ENCODE measurements at places on chromosomes 3 and 15. TPM values are rescaled to one million over a fixed set of nuclear protein-coding genes. Genes with fewer than 3 reads are reported as not detected.
A peak's percentile ranks its signal among the peaks of the same experiment; 100 is the strongest.

DNA sequence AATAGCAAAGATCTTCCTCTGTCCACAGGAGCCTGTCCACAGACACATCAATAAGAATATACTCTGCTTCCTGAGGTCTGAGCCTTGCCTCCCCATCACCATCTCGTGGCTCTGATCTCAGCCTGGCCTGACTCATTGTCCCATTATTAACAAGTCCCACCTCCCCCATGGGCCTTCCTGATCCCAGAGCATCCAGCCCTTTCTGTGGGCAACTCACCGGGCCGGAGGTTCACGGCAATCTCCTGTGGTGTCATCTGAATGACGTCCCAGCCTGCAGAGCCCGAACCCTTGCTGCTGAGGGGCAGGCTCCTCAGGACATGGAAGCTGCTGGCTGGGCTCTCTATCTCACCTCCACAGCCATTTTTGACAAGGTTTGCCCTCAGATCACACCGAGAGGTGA, 28.1 kb downstream of the ITGB5 start:
- no peak overlapping the region for H3K27ac ChIP-seq
- no peaks in the 10 kb centered on the region for H3K27me3 ChIP-seq
- no peak overlapping the region for H3K4me3 ChIP-seq
- H3K36me3 ChIP-seq = no peaks in the 10 kb centered on the region
- no peak for DNase-seq

- H3K27me3 ChIP-seq = no peaks in the 10 kb centered on the region
- H3K36me3 ChIP-seq = no peaks in the 10 kb centered on the region
- DNase-seq = no peak
- no peak overlapping the region for H3K4me3 ChIP-seq
- H3K4me1 ChIP-seq = peaks cover 19% of the 10 kb centered on the region
Measured at GRCh38 chr3:43180027-43180426, 74.1 kb upstream of the POMGNT2 start.

GRCh38 chr3:153284282-153284938, 122.4 kb downstream of the RAP2B start:
- peak; percentile 79 for DNase-seq
- H3K4me1 ChIP-seq = peaks cover 21% of the 10 kb centered on the region
- no peak overlapping the region for H3K27ac ChIP-seq
- no peaks in the 10 kb centered on the region for H3K27me3 ChIP-seq
- no peak overlapping the region for H3K4me3 ChIP-seq
- H3K36me3 ChIP-seq = no peaks in the 10 kb centered on the region

GRCh38 chr15:101068961-101069653, 149.9 kb downstream of the LRRK1 start:
- no peak overlapping the region for H3K4me3 ChIP-seq
- H3K36me3 ChIP-seq = no peaks in the 10 kb centered on the region
- no peak for DNase-seq
- no peaks in the 10 kb centered on the region for H3K27me3 ChIP-seq

- H3K4me3 ChIP-seq = no peak overlapping the region
- H3K27me3 ChIP-seq = no peaks in the 10 kb centered on the region
- H3K27ac ChIP-seq = no peak overlapping the region
- no peak for DNase-seq
- no peaks in the 10 kb centered on the region for H3K36me3 ChIP-seq
- no peaks in the 10 kb centered on the region for H3K4me1 ChIP-seq
Measured at GRCh38 chr3:111509308-111509707, 32.7 kb upstream of the CD96 start.

DNA sequence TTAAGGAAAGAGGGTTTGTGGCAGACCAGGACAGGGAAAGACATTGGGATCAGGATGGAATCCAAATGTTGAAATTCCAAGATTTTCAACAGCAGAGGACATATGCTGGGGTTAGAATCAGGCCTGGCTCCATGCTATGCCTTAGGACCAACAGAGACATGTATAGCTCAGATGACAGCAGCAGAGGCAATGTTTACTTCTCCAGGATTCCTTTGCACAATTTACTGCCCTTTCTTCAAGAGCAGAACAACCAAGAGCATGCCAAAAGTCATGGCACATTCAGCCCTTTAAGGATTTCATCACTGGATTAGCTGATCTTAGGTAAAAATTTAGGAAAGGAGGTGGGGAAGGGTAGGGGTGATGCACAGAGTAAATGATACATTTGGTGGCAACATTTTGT, 69.6 kb upstream of the GSK3B start:
- no peaks in the 10 kb centered on the region for H3K27me3 ChIP-seq
- peaks cover 6% of the 10 kb centered on the region for H3K36me3 ChIP-seq
- no peak overlapping the region for H3K4me3 ChIP-seq
- H3K4me1 ChIP-seq = peaks cover 10% of the 10 kb centered on the region
- no peak overlapping the region for H3K27ac ChIP-seq

- peak overlapping the region; percentile 88 for H3K4me3 ChIP-seq
- peak overlapping the region; percentile 99 for H3K27ac ChIP-seq
- no peaks in the 10 kb centered on the region for H3K4me1 ChIP-seq
- H3K36me3 ChIP-seq = no peaks in the 10 kb centered on the region
- DNase-seq = no peak
Measured at GRCh38 chr3:152271501-152272236, 2.9 kb downstream of the MBNL1 start.

- H3K27ac ChIP-seq = no peak overlapping the region
- no peaks in the 10 kb centered on the region for H3K36me3 ChIP-seq
- H3K4me3 ChIP-seq = no peak overlapping the region
- no peaks in the 10 kb centered on the region for H3K27me3 ChIP-seq
- no peaks in the 10 kb centered on the region for H3K4me1 ChIP-seq
Measured at GRCh38 chr3:149000206-149000745, 8.9 kb downstream of the GYG1 start.

DNA sequence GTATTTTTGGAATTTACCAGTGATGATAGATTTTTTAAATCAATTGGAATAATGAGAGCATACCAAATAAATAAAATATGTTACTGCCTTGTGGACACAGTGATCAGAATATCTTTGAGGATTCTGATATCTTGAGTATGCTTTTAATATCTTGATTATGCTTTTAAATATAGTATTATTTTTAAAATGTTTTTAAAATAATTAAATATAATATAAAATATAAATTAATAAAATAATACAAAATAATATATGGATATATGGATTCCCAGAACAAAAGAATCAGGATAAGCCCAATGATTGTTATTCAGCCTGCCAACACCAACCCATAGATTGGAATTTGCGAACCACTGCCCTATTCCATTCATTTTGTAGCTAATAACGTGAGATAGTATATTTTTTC, 91.9 kb upstream of the MLF1 start:
- DNase-seq = no peak
- no peak overlapping the region for H3K4me3 ChIP-seq
- H3K27ac ChIP-seq = no peak overlapping the region
- no peaks in the 10 kb centered on the region for H3K27me3 ChIP-seq

DNA sequence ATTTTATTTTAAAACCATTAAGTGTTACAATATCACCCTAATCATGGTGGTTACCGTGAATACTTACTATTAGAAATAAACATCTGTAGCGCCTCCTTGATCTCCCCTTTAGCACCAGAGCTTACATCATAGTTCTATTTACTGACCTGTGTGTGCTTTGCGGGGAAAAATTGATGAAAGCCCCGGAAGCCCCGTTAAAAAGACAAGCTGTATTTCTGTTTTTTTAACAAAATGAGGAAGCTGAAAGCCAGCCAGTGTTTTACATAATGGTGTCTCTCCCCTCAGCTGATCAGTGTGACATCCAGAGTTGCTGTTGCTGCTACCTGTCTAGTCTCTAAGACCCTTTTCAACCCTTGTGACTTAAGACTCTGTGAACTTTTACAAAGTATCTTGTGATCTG, 100.8 kb downstream of the OPA1 start:
- H3K27ac ChIP-seq = no peak overlapping the region
- no peak overlapping the region for H3K4me3 ChIP-seq
- H3K36me3 ChIP-seq = peaks cover 40% of the 10 kb centered on the region
- no peaks in the 10 kb centered on the region for H3K4me1 ChIP-seq

DNA sequence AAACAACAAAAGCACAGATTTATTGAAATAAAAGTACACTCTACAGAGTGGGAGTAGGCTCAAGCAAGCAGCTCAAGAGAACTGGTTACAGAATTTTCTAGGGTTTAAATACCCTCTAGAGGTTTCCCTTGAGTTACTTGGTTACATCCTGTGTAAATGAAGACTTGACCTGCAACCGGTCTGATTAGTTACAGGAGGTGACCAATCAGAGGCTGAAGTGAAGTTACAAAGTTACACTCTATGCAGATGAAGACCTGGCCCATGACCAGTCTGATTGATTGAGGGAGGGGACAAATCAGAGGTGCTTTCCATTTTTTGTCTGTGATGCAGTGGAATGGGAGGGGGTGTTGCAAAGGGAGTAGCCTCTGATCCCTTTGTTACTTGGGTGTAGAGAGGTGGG, 723.4 kb downstream of the ZPLD1 start:
- no peak overlapping the region for H3K27ac ChIP-seq
- H3K4me1 ChIP-seq = no peaks in the 10 kb centered on the region
- no peak overlapping the region for H3K4me3 ChIP-seq
- no peak for DNase-seq
- no peaks in the 10 kb centered on the region for H3K27me3 ChIP-seq

DNA sequence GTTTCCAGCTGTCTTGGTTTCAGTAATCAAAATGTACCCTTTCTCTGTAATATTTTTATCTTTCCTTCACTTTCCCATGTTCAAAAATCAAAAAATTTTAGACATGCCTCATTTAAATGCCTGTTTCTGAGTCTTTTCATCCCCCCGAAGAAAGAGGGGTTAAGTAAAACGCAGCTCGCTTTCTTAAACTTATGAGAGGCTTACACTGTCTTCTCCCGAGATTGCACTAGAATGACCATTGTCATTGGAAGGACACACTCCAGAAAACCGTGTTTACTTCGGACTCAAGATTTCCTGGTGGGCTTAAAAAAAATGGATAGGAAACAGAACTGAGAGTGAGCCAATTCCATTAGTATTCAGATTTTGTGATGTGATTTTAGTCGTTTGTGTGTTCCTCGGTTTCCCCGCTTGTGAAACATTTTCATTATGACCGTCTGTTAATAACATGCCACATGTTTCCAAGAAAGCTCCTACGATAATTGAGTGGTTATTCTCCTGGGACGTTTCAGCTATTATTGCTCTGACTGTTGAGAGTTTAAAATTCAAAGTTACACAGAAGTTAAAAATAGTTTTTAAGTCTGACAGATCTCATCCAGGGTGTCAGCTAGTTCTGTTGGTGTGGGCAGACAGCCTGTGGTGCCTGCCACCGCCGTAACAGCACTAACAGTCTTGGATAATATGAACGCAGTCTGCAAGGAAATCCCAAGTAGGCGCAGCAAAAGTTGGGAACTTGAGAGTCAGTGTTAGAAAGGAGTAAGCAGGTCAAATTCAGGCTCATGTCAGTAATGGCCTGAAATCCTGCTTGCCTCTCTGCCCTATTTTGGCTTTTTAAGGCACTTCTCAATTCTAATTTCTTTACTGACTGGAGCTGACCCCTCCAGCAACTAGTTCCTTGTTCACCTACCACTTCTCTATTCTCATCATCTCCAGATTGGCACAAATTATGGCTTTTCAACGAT, 1.5 kb downstream of the CRYBG3 start:
- no peaks in the 10 kb centered on the region for H3K4me1 ChIP-seq
- H3K27me3 ChIP-seq = no peaks in the 10 kb centered on the region
- H3K36me3 ChIP-seq = no peaks in the 10 kb centered on the region
- no peak for DNase-seq
- peak overlapping the region; percentile 91 for H3K27ac ChIP-seq

DNA sequence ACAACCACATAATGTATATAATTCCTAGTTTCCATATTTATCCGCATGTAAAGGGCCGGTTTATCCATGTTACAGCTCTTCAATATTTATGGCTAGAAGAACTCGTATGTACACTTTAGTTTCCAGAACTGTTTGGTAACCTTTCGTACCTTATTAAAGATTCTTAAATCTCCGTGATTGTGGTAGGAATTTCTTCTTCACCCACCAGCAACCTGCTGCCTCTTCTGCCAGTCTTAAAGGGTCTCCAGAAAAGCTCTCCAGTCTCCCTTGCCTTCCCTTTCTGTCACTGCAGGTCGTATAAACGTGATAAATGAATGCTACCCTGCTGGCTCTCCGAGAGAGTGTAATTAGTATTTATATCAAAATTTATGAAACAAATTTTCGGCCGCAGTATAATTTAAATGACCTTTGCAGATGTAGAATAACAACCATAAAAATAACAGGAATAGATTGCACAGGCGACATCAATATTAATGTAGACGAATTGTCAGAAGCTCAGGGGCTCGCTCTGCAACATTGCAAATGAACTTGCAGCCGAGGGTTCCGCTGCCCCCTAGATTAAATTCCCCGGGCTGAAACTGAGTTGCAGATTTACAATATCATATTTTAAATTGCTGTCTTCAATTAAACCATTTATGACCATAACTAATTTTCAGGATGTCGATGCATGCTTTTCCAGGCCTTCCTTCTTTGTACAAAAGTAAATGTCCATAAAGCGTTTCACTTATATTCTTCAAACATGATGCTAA, 5.4 kb downstream of the ZIC1 start:
- H3K27ac ChIP-seq = no peak overlapping the region
- no peaks in the 10 kb centered on the region for H3K36me3 ChIP-seq
- no peak overlapping the region for H3K4me3 ChIP-seq

DNA sequence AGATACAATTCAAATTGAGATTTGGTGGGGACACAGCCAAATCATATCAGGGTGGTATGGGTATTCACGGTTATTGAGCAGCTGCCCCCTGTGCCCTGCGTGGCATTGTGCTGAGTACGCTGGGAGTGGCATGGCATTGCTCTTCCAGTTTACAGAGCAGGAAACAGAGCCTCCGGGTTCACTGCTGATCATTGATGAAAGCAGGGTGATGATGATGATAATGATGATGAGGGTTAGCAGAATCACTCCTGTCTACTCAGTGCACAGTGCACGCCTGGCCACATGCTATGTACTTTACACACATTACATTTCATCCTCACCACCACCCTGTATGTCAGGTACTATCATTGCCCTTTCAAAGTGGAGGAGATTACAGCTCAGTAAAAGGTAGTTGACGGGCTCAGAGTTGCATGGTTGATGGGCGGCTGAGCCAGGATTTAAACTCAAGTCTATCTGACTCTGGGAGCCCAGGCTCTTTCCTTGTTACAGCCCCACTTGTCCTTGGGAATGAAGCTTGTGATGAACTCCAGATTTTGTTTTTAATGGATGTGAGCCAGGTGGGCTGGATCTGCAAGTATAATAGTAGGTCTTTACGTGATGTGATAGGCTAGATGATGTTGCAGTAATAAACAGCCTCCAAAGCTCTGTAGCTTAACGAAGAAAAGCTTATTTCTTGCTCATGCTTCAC, 87.6 kb upstream of the MYZAP start:
- no peak overlapping the region for H3K27ac ChIP-seq
- no peaks in the 10 kb centered on the region for H3K4me1 ChIP-seq
- no peak for DNase-seq
- H3K36me3 ChIP-seq = no peaks in the 10 kb centered on the region

DNA sequence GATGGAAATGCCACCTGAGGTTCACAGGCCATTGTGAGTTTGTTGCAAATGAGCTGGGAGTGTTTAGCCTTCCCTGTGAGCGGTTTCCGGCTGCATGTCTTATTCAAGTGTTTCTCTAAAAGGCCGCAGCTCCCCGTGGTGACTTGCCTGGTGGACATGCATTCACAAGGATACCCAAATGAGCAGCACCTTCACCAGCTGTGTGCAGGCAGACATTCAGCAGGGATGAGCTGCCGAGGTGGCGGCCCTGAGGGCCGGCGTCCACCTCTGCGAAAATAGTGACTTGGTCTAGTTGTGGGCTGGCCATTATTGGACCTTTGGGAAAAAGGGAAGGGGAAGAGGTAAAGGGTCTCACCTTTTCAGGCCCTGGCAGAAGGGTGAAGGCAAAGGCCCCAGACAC, 23.4 kb downstream of the SPSB4 start:
- no peak for DNase-seq
- H3K4me1 ChIP-seq = no peaks in the 10 kb centered on the region
- H3K36me3 ChIP-seq = no peaks in the 10 kb centered on the region
- H3K27me3 ChIP-seq = no peaks in the 10 kb centered on the region

Gene FSTL1
- total RNA-seq = 552 TPM

Gene SHC4
- total RNA-seq = 47.7 TPM

Gene GPR171
- total RNA-seq = 0.84 TPM

Gene FSIP1
- 0.63 TPM for total RNA-seq

Gene KNG1
- total RNA-seq = not detected

Gene PP2D1
- total RNA-seq = not detected
